Omental fat pad (tissue), 4 donors: ENCODE measurements at places on chromosomes 3 and 15. TPM values are rescaled to one million over a fixed set of nuclear protein-coding genes. Genes with fewer than 3 reads are reported as not detected.

- no peak for DNase-seq
These were observed 144.0 kb downstream of the SEMA6D start for GRCh38 chr15:47861111-47861903.

- DNase-seq, result no peak
These were observed 44.3 kb upstream of the ATP2B2 start for GRCh38 chr3:10549617-10550230.

DNA sequence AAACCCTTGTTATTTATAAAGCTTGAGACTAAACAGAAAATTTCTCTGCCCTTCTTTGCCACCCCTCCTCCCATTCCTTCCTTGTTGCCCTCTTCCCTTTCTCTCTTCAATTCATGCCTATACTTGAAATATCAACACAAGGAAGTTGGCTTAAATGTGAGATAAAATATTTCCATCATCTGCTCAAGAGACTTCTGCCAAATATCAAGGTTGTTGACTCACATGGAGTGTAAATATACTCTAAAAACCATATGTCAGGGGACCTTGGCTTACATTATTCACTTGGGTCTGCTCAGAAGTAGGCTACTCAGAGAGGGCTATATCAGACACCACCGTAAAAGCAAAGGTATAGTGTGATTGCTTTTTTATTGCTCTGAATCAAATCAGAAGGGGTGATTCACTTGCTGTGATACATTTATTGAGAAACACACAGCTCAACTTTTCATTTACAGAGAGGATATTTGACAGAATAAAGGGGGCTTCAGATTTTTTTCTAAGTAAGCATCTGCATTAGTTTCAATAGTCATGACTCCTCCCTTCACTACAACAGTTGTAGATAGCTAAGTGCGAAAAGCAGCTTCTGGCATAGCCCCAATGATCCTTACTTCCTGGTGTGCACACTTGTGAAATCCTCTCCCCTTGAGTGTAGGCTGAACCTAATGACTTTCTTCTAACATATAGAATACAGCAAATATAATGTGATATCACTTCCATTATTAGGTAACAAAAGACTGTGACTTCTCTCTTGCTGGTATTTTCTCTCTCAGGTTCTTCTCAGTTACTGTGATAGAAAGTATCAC is 386.2 kb downstream of the EFHB start:
- no peak for DNase-seq

Gene FAH
- total RNA-seq, result 68.6 TPM

Gene CP
- 0.95 TPM for total RNA-seq

- DNase-seq, result no peak
These were observed 127.8 kb upstream of the LRRFIP2 start for GRCh38 chr3:37301980-37302708.

DNA sequence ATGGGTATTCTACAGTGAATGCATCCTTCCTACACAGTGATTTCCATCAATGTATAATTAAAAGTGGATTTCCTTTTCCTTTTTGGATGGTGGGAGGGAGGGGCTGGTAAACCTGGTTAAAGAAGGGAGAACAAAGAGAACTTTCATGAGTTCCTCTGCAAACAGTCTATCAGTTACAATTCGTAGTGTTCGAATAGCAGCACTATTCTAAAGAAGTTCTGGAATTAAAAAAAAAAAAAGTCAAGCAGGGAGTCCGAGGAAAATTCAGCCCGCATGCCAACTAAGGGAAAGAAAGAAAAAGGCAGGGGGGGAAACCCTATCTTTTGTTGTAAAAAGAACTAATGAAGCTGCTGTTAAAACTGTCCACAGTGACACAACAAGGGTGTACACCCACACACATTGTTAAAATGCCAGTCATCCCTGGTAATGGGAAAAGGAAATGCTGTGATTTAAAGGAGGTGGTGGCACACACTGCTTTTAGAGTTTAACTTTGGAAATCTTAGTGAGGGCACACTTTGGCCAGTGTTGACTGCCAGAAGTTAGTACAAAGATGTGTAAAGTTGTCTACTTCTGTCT is 521.2 kb downstream of the ZIC1 start:
- DNase-seq, result no peak

GRCh38 chr3:38168151-38169026 is 3.1 kb downstream of the OXSR1 start:
- DNase-seq, result no peak

Gene CACNA2D3
- total RNA-seq, result 2.6 TPM

Gene SUCNR1
- total RNA-seq, result 2.8 TPM

DNA sequence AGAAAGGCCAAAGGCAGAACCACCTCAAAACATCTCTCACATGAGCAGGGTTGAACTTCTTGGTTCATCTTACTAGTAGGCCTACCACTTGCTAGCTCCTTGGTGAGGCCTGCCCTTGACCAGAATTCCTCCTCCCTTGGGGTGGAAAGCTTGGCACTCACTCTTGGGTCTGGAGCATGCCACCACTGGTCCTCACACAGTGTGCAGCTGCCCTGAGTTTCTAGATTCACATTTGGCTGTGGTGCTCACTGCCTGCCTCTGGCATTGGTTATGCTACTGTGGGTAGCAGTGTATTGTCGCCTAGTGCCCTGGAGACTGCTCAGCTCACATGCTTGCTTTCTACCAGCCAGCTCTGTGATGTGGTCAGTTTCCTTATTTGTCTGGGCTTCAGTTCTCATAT is 23.7 kb downstream of the OXNAD1 start:
- no peak for DNase-seq

Gene ARHGAP31
- total RNA-seq, result 61.2 TPM

DNA sequence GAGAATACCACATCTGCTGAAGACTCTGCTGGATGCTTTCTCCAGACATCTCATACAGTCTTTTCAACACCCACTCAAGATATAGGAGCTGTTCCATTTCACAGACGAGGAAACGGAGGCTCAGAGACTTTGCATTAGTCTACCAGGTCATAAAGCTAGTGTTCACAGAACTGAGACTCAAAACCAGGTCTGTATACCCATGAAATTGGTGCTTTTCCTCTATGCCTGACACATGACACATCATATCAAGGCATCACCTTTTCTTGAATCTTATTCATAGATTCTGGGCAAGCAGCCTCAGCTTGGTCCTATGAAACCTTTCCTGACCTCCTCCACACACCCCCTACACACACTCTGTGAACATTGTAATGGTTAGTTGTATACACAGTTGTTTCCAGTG is 101.2 kb downstream of the LPP start:
- no peak for DNase-seq

DNA sequence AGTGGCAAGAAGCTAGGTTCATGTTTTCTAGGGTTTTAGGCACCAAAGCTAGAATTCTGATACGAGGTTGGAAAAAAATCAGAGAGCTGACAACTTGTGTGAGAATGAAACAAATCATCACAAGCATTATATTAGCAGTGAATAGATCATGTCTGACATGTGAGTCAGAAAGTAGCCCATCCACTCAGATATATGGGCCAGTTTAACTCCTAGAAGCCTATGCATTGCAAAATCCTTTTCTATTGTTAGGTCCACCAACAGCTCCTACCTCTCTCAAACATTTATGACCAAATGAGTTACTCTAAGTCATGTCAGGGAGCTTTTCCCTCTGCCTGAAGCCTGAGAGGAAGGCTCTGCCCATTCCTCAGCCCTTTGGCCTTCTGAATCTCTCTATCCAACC is 44.0 kb downstream of the KBTBD12 start:
- no peak for DNase-seq

GRCh38 chr3:148360051-148360450 is 337.7 kb upstream of the AGTR1 start:
- no peak for DNase-seq
